ENCODE measurements at places on chromosomes 12 and 14.

DNA sequence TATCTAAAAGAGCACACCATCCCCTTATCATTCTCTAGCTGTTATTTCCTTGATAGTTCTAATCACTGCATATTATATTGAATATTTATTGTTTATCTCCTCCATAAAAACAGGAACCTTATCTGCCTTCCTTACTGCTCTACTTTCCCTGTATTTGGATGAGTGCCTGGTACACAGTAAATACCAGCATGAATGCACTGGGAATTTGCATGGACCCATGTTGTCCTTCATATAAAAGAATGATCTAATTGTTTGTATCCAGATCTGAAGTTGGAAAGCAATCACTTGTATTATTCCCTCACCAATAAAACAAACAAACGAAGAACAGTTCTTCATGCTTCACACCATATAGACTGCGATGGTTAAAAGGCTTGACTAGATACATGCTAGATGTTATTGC is 15.3 kb upstream of the CNOT2 start:
- DNase-seq, result no peak
- no peaks in the 10 kb centered on the region for H3K36me3 ChIP-seq
- H3K4me3 ChIP-seq, result no peak overlapping the region
- no peaks in the 10 kb centered on the region for H3K27me3 ChIP-seq
- H3K27ac ChIP-seq, result no peak overlapping the region
- no peaks in the 10 kb centered on the region for H3K4me1 ChIP-seq

DNA sequence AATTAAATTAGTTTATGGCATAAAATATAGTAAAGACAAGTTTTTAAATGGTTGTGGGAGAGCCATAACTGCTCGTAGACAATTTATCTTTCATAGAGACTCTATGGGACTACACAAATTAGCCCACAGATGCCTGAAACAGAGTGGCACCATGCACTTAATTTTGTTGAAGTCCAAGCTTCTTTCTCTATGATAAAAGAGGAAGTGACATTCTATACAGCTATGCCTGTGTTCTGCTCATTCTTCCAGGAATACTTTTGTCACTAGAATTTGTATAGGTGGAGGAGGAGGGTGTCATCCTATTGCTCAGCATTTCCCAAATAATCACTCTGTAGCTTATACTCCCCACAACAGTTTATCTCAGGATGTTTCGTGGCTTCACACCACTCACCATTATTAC is 43.7 kb upstream of the KICS2 start:
- no peaks in the 10 kb centered on the region for H3K36me3 ChIP-seq
- no peak for DNase-seq
- H3K4me1 ChIP-seq, result no peaks in the 10 kb centered on the region
- no peak overlapping the region for H3K27ac ChIP-seq
- H3K4me3 ChIP-seq, result no peak overlapping the region

GRCh38 chr12:131468206-131468605 is 242.7 kb upstream of the SFSWAP start:
- no peaks in the 10 kb centered on the region for H3K27me3 ChIP-seq
- H3K36me3 ChIP-seq, result no peaks in the 10 kb centered on the region

GRCh38 chr12:53235742-53236442 is 3.9 kb upstream of the RARG start:
- peaks cover 26% of the 10 kb centered on the region for H3K4me1 ChIP-seq
- H3K4me3 ChIP-seq, result no peak overlapping the region
- H3K36me3 ChIP-seq, result no peaks in the 10 kb centered on the region

DNA sequence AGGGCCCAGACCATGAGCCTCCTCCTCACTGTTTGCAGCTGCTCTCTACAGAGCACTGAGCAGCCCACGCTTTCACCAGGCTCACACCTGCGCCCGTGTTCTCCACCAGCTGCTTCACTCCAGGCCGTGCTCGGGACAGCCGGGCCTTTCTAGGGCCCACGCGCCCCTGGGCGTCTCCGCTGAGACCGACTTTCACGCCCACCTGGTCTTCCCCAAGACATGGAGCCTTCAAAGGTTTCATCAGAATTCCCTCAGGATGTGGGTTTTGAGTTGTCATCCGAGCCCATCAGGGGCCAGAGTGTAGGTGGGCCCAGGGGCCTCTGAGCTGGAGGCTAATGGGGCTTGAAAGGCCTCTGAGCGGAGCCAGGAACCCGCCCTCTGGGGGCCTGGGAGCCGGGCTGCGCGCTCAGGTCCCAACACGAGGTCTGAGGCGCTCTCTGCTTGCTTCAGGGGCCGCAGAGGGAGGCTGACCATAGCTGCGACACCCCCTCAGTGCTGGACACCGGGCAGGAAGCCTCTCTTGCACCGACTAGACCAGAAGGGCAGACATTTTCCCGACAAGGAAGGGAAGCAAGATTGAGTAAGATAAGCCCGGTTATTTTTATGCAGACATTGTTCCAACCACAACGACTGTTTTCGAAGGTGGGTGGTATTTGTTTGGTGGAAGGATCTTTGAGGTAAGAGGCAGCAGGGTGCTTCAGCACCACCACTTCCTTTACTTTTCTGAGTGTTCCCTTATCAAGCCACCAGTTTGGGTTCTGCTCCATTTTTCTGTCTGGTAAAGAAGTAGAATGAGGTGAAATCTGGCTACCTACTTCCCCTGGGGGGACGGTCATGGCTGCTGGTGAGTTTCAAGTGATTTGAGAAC is 125.0 kb upstream of the FUT8 start:
- H3K27me3 ChIP-seq, result no peaks in the 10 kb centered on the region
- DNase-seq, result peak; percentile 63
- H3K4me3 ChIP-seq, result no peak overlapping the region
- peaks cover 19% of the 10 kb centered on the region for H3K4me1 ChIP-seq

- no peak overlapping the region for H3K27ac ChIP-seq
- no peak overlapping the region for H3K4me3 ChIP-seq
- no peaks in the 10 kb centered on the region for H3K27me3 ChIP-seq
- H3K36me3 ChIP-seq, result peaks cover 71% of the 10 kb centered on the region
- no peak for DNase-seq
Measured at GRCh38 chr14:49615776-49616175, 4.7 kb downstream of the RPL36AL start.

DNA sequence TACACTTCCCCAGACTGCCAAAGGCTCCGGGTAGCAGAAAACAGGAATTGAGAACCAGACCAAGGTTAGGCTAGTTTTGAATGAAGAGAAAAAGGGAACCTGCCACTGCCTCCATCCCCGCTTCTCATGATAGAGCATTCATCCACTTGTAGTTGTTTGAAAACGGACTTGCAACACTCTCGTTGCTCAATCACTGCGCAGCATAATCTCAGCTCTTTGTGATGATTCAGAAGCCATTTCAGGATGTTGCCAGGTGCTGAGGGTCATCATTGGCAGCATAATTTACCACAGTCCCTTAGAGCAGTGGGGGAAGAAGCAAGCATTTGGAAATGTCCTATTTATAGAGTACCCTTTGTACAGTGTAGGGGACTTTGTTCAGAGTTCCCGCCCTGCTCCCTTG is 25.6 kb downstream of the KCNK13 start:
- H3K27ac ChIP-seq, result no peak overlapping the region
- no peak overlapping the region for H3K4me3 ChIP-seq
- no peaks in the 10 kb centered on the region for H3K4me1 ChIP-seq
- DNase-seq, result no peak
- no peaks in the 10 kb centered on the region for H3K36me3 ChIP-seq

DNA sequence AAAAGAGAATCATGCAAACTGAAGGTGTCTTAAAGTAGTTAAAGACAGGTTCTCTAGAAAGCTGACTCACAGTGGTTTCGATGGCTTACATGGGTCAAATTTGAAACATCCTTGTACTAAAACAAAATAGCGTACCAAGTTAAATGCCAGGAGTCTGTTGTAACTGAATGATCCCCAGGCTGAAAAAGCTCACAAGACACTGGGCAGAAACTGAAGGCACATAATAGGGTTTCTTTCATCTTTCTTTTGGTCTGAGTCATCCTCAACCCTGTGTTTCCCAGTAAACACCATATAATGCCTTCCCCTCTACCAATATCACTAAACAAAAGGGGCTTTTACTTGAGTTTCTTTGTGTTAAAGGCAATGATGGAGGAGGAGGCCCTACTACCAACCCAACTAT is 12.8 kb downstream of the ZFYVE1 start:
- no peak overlapping the region for H3K27ac ChIP-seq
- no peak for DNase-seq
- H3K36me3 ChIP-seq, result peaks cover 53% of the 10 kb centered on the region
- no peaks in the 10 kb centered on the region for H3K4me1 ChIP-seq

- peaks cover 21% of the 10 kb centered on the region for H3K36me3 ChIP-seq
- H3K27me3 ChIP-seq, result no peaks in the 10 kb centered on the region
- no peak for DNase-seq
Measured at GRCh38 chr14:35277179-35277578, 15.0 kb upstream of the PSMA6 start.

- DNase-seq, result no peak
- peaks cover 4% of the 10 kb centered on the region for H3K27me3 ChIP-seq
- no peaks in the 10 kb centered on the region for H3K4me1 ChIP-seq
- H3K27ac ChIP-seq, result no peak overlapping the region
- no peaks in the 10 kb centered on the region for H3K36me3 ChIP-seq
Measured at GRCh38 chr12:67151886-67152285, 117.3 kb upstream of the CAND1 start.

- DNase-seq, result peak; percentile 93
- peaks cover 44% of the 10 kb centered on the region for H3K4me1 ChIP-seq
- no peaks in the 10 kb centered on the region for H3K36me3 ChIP-seq
- peak overlapping the region; percentile 56 for H3K4me3 ChIP-seq
Measured at GRCh38 chr12:57462251-57462911, 2.8 kb downstream of the GLI1 start.

DNA sequence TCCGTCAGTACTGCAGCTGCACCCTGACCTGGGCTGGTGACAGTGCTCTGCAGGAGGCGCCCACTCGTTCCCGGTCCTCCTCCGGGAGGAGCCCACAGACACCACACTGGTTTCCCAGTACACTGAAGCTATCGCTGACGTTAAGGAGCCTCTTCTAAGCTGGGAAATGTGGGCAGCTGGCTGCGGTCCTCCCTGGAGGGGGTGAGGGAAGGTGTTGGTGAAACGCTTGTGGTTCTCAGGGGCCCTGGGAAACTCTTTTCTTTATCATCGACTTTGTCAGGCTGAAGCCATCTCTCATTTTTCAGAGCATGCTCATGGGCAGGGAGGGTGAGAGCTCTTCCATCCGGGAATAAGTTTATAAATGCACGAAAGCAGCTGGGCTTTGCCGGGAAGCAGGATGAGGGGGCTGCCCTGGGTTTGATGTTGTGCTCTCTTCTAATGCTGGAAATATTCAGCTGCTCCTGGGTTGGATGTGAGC is 176.0 kb downstream of the CHST11 start:
- H3K4me3 ChIP-seq, result no peak overlapping the region
- DNase-seq, result peak; percentile 73
- no peak overlapping the region for H3K27ac ChIP-seq
- peaks cover 6% of the 10 kb centered on the region for H3K4me1 ChIP-seq

- H3K27ac ChIP-seq, result no peak overlapping the region
- no peak for DNase-seq
- H3K36me3 ChIP-seq, result no peaks in the 10 kb centered on the region
- no peaks in the 10 kb centered on the region for H3K27me3 ChIP-seq
- no peak overlapping the region for H3K4me3 ChIP-seq
Measured at GRCh38 chr12:25970916-25971653, 12.6 kb downstream of the RASSF8 start.

DNA sequence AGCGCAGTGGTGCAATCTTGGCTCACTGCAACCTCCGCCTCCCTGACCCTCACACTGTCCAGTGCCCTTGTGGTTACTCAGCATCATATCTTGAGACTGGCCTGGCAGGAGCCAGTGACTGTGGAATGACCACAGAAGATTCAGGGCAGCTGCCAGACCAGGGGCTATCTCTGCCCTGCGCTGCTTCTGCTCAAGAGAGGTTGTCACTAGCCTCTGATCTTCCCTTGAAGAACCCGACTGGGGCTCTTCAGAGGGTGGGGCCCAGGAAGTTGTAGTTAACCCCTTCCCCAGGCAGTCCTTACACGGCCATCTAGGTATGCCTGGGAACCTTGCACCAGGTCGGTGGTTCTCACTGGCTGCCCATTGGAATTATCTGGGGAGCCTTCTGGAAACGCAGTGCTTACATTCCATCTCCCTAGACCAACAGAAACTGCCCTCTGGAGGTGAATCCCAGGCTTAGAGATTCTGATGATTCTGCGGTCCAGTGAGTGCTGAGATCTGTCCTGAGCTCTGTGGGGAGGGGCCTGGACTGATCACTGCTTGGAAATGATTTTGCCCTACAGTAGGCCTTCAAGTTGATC is 41.4 kb downstream of the PLEKHG3 start:
- no peak overlapping the region for H3K27ac ChIP-seq
- DNase-seq, result no peak
- no peaks in the 10 kb centered on the region for H3K27me3 ChIP-seq
- H3K4me1 ChIP-seq, result no peaks in the 10 kb centered on the region
- no peaks in the 10 kb centered on the region for H3K36me3 ChIP-seq
- H3K4me3 ChIP-seq, result no peak overlapping the region

- H3K36me3 ChIP-seq, result peaks cover 50% of the 10 kb centered on the region
- no peak for DNase-seq
- no peak overlapping the region for H3K27ac ChIP-seq
- H3K4me1 ChIP-seq, result no peaks in the 10 kb centered on the region
Measured at GRCh38 chr12:132858718-132859266, 28.6 kb downstream of the CHFR start.

DNA sequence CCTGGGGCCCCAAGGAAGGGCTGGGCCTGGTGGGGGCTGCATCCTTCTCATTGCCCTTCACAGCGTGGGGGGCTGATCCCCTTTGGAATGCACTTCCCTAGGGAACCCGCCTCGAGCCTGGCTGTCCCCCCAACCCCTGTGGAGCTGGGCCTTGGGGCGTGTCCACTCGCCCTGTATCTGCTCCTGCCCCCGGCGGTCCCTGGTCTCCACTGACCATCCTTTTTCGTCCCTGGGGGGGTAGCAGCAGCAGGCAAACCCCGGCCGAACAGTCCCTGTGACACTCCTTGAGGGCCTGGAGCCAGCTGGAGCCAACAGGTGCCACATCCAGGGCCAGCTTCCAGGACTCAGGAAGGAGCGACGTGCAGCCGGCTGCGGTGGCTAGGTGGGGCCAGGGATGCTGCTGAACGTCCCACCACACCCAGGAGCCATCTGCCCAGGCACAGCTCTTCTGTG is 9.4 kb upstream of the GPR132 start:
- no peak for DNase-seq
- H3K27me3 ChIP-seq, result peaks cover 3% of the 10 kb centered on the region
- H3K4me3 ChIP-seq, result no peak overlapping the region
- H3K27ac ChIP-seq, result no peak overlapping the region
- H3K4me1 ChIP-seq, result no peaks in the 10 kb centered on the region

GRCh38 chr12:117139025-117139717 is 40.0 kb upstream of the TESC start:
- peaks cover 10% of the 10 kb centered on the region for H3K36me3 ChIP-seq
- H3K4me1 ChIP-seq, result peaks cover 13% of the 10 kb centered on the region
- no peak for DNase-seq
- no peak overlapping the region for H3K27ac ChIP-seq
- H3K4me3 ChIP-seq, result no peak overlapping the region

DNA sequence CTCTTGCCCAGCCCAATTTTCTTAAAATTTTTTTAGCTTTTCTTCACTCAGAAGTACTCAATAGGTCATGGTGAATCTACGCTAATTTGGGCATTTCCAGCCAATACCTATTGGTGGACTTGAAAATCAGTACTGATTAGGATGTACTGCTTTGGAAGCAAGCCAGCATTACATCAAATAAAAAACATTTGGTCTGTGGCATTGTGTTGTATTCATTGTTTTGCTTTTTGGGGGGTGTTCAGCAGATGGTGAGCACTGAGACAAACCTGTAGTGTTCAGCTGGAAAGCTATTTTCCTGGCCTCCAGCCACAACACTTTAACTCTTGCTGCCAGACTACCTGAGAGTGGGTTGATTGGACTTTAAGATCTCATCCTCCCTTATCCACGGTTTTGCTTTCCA is 4.0 kb downstream of the MAPKAPK5 start:
- H3K27ac ChIP-seq, result no peak overlapping the region
- no peaks in the 10 kb centered on the region for H3K27me3 ChIP-seq
- no peak for DNase-seq
- H3K4me3 ChIP-seq, result no peak overlapping the region
- H3K4me1 ChIP-seq, result peaks cover 26% of the 10 kb centered on the region
